ENCODE measurements at places on chromosomes 1 and 21.

DNA sequence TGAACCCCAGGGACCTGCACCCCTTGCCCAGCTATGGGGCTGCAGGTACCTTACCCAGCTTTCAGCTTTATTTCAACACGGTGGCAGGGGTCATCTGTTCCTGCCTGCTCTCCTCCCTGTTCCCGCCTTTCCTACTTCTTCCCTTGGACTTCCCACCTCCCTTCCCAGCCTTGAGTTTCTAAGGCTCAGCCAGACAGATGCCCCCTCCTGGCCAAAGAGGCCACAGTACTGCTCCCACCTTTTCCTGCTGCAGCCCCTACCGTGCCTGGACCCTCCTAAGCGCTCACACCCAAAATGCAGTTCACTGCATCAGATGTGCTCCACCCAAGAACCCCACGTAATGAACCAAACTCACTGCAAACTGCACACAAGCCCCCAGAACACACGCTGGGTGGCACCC is 7.7 kb downstream of the NOC2L start:
- no peak for DNase-seq

GRCh38 chr1:82775406-82776000 is 974.8 kb downstream of the ADGRL2 start:
- no peak for DNase-seq

- no peak for DNase-seq
Measured at GRCh38 chr1:99069146-99069545, 64.5 kb upstream of the PLPPR5 start.

GRCh38 chr1:78840453-78841271 is 165.9 kb downstream of the ADGRL4 start:
- DNase-seq = peak; percentile 14

- no peak for DNase-seq
Measured at GRCh38 chr1:170659399-170660035, 4.4 kb upstream of the PRRX1 start.

GRCh38 chr1:31592132-31592531 is 15.8 kb downstream of the TINAGL1 start:
- no peak for DNase-seq

Measured in NCI-H1092 treated with DMSO at 0.1 percent for 48 hours (cell line).